ENCODE measurements at places on chromosomes 2 and 18.

- peak; percentile 88 for DNase-seq
Observed at GRCh38 chr2:73293534-73294171, at the start of gene EGR4. EGR4 (minus strand) TSS chr2:73293548; CDS start chr2:73293317, 231 bp downstream.

DNA sequence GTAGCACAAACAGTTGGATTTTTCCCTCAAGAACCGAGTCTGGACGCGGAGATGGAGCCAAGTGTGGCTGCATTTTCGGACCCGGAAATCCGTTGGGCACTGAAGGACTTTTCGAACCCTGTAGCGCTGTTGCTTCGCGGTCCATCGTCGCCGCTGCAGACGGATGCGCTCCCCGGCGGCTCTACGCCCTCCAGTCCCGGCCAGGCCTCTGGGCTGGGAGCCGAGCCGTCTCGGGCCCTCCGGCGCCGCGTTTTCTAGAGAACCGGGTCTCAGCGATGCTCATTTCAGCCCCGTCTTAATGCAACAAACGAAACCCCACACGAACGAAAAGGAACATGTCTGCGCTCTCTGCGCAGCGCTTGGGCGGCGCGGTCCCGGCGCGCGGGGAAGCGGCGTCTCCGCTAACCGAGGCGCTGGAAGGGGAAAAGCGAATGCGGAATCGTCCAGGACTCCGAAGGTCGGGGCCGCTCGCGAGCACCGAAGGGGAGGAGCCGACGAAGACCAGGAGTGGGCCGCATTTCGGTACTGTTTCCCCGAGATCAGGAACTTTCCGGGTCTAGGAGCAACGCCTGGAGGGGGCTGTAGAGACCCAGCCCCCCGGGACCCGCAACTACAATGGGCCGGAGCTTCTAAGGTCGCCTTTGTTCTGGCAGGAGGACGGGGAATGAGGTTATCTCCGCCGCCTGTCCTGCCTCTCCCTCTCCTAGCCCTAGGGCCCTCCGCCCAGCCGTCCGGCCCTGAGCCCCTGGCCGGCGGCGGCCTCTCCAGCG, 3.2 kb downstream of the EMX1 start:
- DNase-seq, result peak; percentile 73

GRCh38 chr2:219384083-219384713, 3.5 kb downstream of the DNPEP start:
- peak; percentile 33 for DNase-seq

GRCh38 chr2:31150120-31150670, 12.0 kb upstream of the GALNT14 start:
- no peak for DNase-seq

Data from WTC11 (cell line).